ENCODE measurements at places on chromosomes 13 and 19.

DNA sequence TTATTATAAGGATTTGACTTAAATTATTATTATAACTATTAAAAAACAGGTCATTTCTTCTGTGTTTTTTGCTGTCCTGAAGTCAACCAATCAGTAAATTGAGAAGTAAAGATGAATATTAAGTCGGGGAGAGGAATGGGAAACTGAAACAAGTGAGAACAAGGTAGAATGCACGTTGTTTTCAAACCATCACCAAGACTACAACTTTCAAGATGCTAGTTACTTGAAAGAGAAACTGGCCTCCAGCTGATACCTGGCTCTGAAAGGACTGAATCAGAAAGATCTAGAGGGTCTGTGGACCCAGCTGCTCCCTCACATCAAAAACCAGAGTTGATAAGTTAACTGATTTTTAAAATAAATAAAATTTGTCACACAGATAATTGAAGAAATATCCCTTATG, 1301.5 kb upstream of the ATXN8OS start:
- DNase-seq, result no peak

DNA sequence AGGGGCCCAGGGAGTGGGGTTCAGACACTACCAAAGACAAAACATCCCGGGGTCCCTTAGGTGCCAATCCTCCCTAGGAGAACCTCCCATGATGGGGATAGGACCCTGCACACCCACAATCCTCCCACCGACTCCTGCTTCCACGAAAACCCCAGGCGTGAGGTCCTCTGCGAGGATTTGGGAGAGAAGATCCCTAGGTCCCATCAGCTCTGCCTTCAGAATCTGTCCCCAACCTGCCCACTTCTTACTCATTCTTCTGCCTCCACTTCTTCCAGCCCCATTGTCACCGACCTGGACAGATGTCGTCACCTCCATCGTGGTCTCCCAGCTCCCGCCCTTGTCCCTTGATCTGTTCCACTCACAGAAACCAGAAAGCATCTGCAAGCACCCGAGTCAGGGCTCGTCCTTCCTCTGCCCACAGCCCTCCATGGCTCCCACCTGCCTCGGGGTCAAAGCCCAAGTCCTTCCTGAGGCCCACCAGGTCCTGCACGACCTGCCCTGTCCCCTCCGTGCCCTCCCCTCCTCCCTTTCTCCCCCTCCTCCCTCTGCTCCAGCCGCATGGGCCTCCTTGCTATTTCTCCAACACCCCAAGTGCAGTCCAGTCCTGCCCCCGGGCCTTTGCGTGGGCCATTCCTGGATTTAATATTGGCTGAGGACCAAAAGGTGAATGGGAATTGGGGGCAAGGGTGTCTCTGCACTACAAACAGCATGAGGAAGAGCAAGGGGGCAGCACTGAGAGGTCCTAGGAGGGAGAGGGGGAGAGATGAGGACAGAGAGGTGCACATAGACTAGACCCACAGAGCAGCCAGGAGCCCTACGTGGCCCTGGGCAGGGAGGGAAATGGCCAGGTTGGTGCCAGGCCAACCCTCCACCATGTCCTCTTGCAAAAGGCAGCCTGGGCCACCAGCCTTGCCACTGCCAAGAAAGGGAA, 51.3 kb downstream of the PTPRS start:
- DNase-seq, result no peak

DNA sequence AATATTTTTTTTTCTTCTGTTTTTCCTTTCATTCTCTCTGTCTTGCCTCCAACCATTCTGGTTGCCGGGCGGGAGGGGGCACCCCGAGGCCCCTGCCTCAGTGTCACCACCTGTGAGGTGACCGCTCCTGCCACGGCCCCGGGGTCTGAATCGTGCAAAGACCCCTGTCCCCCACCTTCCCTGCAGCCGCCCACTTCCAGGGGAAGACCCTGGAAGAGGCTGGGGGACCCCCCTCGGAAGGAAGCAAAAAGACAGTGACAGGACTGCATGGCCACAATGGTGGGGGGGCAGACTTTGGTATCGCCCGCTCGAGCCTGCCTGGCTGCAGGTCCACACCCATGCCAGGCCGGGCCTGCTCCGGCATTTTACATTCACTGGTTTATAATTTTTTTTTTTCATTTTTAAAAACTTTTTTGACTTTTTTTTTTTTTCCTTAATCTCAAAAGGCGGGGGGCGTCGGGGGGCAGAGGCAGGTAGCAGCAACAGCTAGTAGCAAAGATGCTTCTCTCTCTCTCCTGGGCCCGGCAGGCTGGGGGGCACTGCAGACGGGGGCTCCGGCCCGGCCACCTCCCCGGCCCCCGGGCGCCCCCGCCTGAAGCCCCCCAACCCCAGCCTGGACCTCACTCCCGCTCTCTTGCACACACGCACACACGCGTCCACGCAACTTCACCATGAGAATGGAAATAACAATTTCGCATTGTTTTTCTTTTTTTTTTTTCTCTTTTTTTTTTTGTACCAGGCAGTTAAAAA, 22.6 kb downstream of the ZBTB7A start:
- no peak for DNase-seq

- DNase-seq, result no peak
Observed at GRCh38 chr19:52592301-52592700, 22.2 kb downstream of the ZNF701 start.

GRCh38 chr19:47494211-47494547, 10.2 kb upstream of the KPTN start:
- no peak for DNase-seq

DNA sequence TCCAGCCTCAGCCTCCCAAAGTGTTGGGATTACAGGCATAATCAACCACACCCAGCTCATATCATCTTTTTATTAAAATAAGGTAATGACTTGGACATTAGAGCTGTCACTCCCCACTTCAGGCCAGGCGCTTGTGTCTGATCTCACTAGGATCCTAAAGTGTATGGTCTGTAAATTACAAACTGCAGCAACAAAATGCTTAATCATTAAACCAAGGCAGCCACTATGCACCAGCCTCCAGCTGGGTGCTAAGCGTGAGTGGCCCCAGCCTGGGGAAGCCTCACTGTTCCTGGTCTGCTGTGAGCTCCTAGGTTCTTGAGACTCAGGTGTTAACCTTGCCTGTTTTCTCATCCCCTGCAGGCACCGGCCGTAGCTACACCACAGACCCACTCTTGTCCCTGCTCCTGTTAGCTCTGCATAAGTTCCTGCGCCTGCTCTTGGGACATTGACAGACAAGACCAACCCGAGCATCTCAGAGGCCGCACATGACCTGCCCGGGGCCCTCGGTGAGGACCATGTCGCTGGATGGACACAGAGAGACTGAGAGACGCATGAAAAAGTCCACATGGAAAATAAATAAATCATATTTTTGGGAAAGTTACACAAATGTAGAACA, 37.8 kb downstream of the VSTM2B start:
- DNase-seq, result no peak

DNA sequence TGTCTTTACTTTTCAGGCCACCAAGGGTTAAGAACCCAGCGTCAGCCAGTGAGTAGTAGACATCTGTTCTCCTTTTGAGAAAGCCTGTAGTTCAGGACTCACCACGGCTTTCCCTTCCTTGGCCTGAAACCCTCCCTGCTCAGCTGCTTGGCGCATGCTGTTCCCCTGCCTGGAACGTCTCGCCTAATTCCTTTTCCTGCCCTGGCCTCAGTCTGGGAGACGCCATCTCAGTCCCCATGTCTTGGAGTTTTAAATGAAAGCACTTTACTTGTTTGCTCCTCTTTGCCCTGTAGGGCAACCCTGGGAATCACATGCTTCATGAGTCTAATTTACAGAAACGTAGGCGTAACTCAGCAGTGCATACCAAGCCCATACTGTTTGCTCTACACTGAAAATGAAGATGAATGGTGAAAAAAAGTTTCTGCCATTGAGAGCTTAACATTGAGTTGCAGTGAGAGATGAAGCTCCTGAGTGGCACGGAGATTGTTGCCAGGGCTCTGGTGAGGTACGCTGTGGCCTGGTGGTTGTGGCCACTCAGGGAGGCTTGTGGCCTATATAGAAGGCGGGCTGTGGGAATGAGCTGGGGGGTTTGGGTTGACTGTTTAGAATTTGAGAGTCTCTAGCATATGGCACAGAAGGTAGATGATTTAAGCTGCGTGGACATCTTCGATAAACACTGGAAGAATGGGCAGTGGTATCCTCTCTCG, 52.8 kb downstream of the GATAD2A start:
- no peak for DNase-seq

DNA sequence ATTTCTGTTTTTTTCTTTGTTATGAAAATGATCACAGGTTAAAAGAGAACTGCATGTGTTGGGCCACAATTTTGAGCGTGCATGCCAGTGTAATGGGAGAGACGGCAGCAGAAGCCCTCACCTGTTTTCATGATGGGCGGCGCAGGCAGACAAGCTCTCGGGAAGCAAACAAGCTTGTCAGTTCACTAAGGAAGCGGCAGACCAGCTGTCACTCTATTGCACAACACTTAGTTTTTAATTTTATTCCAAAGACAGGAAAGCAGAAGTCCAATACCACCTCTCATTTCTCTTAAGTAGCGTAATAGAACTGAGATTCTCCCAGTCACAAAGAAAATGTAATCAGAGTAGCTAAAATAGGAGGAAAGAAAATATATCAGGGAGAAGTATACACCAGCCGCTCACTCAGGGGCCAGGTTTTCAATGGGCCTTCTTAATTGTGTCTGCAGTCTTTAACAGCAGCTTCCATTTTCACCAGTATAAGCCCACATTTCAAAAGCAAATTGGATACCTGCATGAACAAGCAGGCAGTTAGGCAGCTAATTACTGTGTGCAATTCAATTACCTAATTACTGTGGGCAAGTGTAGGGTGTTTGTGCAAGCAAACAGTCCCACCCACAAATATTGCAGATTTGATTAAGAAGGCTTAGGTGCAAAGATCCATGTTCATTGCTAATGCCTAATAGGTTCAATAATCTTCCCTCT, 711.4 kb downstream of the DIAPH3 start:
- DNase-seq, result no peak

DNA sequence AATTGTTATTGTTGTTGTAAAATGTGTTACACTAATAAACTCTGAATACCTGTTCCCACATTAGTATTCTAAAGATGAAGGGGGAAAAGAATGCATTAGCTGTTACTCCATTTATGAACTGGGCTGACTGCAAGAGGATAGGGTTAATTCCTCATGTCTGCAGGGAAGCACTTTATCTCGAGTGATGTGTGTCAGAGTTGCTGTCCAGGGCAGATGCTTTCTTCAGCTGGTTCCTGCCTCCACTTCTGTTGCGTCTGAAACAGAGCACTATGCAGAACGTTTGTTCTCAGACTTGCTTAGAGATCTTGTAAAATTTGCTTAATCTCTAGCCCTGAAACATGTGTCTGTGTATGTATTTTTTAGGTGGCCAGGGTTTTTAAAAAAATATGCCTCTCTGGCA, 318.8 kb downstream of the SPRY2 start:
- no peak for DNase-seq

- no peak for DNase-seq
Observed at GRCh38 chr19:11278670-11279069, 16.3 kb upstream of the DOCK6 start.

GRCh38 chr19:29013325-29013724, 199.6 kb downstream of the UQCRFS1 start:
- DNase-seq, result no peak

DNA sequence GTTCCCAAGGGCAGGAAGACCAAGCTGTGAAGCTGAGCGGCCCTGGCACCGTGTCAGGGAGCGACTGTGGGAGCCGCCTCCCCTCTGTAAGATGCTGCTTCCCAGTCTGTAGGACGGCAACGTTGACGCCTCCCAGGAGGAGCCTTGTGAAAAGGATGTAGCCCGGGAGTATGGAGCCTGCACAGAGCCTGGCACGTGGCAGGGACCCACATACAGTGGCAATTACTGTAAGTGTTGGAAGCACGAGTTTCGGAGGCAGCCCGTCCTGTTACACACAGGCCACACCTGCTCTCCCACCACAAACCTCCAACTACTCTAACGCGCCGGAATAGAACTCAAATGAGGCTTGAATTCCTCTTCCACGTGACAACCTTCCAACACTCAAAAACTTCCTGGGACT, 6.6 kb downstream of the RAB20 start:
- no peak for DNase-seq

DNA sequence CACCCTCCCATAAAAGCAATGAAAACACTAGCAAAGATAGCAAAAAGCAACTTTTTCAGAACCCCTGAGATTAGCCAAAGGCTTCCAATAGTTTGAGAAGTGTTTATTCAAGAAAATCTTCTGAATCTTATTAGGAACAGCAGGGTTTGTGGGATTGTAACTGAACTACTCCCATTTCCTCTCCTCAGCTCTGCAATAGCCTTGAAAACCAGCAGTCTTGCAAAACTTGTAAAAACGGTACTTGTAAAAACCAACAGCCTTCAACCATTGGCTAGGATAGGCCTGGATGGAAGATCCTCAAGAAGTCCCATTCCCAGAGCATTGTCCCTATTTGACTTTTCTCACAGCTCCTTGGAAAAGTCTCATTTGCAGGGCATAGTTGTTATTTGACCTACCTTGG, 12.1 kb downstream of the RNASEH2B start:
- no peak for DNase-seq

- peak; percentile 42 for DNase-seq
Observed at GRCh38 chr19:29845574-29846176, 33.9 kb downstream of the CCNE1 start.

DNA sequence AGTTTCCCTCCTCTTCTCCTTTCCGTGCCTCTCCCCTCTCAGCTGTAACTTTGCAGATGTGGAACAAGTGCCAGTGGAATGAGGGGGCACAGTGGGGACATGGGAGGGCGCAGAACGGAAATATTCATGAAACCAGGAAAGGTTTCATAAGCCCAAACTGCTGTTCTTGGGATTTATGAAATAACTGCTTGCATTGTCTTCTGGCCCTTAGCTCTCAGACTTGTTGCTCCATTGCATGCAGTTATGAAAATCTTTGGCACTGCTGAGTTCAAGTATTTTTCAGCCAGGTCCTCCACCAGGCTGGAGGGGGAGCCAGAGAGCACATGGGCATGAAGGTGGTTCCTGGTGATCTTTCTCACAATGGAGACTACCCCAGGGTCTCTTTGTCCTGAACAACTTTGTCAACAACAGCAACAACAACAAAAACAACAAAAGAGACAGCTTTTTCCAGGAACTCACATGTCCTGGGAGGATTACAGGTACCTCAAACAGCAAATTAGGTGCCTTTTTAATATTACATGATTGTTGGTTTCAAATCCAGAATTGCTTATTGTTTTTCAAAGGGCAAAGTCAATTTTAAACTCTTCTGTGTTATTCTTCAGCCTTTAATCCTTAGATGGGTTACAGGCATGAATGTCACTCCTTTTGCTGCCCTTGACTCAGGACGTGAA, 1.5 kb downstream of the RGCC start:
- peak; percentile 67 for DNase-seq

- peak; percentile 11 for DNase-seq
Observed at GRCh38 chr19:17794731-17795494, at the start of gene B3GNT3. TSS of gene B3GNT3 (plus strand) at chr19:17795138. CDS start at chr19:17807808, 12,670 bp downstream.

All from activated CD4-positive, alpha-beta T cell treated with anti-CD3 and anti-CD28 coated beads for 4 hours (primary cell).